ENCODE measurements at places on chromosomes 7 and 10. TPM values are rescaled to one million over a fixed set of nuclear protein-coding genes. Genes with fewer than 3 reads are reported as not detected.

DNA sequence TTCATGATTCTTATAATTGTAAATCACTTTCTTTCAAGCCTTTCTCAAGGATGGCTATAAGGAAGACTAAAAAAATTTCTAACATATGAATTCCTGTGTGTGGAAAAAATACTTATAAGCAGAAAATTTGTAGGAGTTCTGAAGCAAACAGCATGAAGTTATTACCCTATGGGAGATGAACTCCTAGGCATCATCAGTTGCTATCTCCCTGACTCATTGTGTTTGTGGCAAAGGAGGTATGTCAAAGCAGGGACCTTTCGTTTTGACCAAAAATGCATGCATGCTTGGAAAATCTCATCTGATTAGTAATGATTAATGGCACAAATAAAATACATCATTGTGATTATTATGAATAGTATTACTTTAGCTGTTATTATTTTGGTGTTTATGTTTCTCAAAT lies 59.4 kb downstream of the CALCR start:
- DNase-seq: peak; percentile 17

DNA sequence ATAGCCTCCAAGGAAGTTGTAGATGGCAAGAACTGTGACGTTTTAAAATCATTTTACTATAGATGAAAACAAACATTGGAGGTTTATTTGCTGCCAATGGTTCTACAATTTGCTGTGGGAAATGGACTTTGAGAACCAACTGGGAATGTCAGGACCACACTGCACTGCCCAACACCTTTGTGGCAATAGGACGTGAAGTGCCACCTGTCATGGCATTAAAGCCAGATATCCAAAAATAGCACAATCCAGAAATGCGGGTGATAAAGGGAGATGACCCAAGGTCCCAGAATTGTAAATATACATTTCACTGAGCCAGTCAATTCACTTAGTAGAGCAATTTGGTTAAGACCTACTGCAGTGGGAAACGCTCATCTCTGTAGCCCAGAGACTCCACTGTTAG lies 116.4 kb downstream of the MPP7 start:
- DNase-seq: no peak

DNA sequence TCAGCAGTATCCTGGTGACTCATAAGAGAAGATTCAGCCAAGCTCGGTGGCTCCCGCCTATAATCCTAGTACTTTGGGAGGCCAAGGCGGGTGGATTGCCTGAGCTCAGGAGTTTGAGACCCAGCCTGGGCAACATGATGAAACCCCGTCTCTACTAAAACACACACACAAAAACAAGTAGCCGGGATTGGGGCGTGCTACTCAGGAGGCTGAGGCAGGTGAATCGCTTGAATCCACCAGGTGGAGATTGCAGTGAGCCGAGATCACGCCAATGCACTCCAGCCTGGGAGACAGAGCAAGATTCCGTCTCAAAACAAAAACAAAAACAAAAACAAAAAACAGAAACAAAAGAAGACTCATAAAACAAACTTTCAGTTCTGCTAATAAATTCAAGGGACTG lies 551.1 kb upstream of the POT1 start:
- DNase-seq: no peak

DNA sequence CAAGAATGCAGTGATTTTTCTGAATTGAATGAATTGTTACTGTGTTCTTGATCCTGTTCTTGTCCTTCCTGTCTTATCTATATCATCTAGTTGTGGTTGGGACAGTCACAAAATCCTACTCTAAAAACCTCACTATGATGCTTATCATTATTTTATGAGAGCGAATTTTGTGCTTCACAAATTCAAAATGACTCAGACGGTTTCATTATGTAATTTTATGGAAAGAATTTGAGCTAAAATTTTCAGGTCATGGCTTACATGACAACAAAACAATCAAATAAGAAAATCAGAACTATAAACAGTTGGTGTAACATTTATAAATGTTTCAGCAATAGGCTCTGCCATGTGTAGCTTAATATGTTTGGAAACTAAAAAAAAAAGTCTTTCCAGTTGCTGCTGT lies 6.9 kb downstream of the PRKAR2B start:
- no peak for DNase-seq

DNA sequence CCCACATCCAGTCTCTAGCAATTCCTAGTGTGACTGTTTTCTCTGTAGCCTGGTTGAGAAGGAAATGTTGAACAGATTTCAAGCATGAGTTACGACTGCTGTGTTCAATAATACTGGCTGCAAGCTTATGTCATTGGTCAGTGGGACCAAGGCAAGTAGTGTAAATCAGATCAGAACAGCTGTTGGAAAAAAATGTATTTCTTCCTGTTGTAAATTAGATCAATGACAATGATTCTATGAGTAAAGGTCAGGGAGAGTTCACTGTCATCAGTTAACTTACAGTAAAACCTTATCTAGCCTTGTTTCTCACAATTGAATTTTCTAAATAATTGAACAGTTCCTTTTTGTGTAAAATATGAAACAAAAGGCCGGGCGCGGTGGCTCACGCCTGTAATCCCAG lies 6.7 kb downstream of the OTUD1 start:
- no peak for DNase-seq

- no peak for DNase-seq
Observed at GRCh38 chr10:59750155-59750945, 2.9 kb downstream of the MRLN start.

The SNX13 gene
- total RNA-seq: 65.8 TPM

The MKRN1 gene
- 56.4 TPM for total RNA-seq

The LRIT1 gene
- total RNA-seq: not detected
